ENCODE measurements at places on chromosomes 2 and 18.

DNA sequence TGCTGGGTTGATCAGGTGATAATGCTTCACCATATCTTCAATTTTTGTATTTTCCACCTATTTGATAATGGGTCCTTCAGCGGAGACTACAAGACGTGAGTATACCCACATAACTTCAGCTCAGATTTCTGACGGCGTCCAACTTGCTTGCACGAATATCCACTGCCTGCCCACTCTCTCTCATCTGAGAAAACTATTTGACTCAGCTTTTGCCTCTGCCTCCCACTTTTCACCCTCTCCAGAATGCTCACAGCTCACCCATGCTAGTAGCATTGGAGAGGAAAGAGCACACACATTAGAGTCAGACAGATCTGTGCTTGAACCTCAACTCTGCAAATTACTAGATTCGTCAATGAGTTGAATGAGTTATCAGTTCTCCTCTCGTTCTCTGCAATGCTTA lies 166.8 kb downstream of the BCL2 start:
- DNase-seq, result no peak

- DNase-seq, result no peak
These were observed 40.7 kb downstream of the TCF7L1 start for GRCh38 chr2:85173909-85174308.

DNA sequence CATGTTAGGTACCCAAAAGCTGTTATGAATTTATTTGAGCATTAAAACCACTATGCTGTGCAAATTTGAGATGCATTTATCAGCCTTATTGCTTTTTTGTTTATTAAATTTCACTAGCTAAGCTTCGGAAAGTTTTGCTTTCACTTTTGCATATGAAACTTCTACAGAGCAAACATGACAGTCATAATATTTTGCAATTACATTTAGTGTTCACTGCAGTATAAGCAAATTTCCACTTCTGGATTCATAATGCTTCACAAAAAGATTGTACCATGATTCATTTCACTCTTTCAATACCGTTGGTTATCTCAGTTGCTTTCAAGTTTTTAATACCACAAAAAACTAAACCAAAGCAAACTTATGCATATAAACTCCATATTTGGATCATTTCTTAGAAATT lies 228.7 kb upstream of the SLC8A1 start:
- DNase-seq, result no peak

GRCh38 chr2:219308142-219309101 lies 779 bp downstream of the PTPRN start:
- DNase-seq, result peak; percentile 28

GRCh38 chr2:23528171-23528570 lies 143.2 kb downstream of the KLHL29 start:
- no peak for DNase-seq

- no peak for DNase-seq
These were observed 86.9 kb upstream of the GPC1 start for GRCh38 chr2:240348522-240348921.

GRCh38 chr18:42675810-42676209 lies 439.7 kb downstream of the RIT2 start:
- no peak for DNase-seq

DNA sequence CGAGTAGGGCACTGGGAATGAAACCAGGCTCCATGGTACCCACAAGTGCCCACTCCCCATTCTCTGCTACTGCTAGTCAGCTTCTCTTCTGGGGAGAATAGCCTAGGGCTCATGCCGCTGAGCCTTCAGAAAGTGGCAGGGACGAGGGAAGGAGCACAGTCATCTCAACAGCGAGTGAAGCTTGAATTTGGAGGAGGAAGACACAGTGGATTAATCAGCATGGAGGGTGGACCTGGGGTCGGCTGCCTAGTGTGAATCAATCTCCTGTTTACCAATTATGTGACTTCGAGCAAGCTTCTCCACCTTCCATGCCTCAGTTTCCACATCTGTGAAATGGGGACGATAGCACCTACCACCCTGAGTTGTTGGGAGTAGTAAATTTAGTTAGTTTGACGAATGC lies 157.0 kb downstream of the SEPTIN10 start:
- DNase-seq, result no peak

- DNase-seq, result no peak
These were observed 77.9 kb upstream of the CD226 start for GRCh38 chr18:70025580-70025979.

GRCh38 chr2:151973013-151973900 lies 125.6 kb downstream of the CACNB4 start:
- no peak for DNase-seq

DNA sequence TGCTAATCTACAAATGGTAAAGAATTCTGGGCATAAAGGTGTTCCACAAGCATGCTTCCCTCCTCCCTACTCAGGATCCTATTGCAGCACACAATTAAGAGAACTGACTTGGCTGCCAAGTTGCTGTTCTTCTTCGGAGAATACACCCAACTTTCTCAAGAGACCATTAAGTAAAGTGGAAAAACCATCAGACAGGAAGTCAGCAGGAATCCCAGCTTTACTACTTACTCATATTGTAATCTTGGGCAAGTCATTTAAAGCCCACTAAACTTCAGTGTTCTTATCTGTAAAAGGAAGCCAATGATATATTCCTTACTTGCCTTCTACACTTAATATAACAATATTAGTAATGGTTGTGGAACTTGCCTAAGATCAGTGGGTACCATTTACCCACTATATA lies 37.8 kb downstream of the PSTPIP2 start:
- no peak for DNase-seq

- no peak for DNase-seq
These were observed 379.7 kb downstream of the PTPRM start for GRCh38 chr18:7946734-7947377.

DNA sequence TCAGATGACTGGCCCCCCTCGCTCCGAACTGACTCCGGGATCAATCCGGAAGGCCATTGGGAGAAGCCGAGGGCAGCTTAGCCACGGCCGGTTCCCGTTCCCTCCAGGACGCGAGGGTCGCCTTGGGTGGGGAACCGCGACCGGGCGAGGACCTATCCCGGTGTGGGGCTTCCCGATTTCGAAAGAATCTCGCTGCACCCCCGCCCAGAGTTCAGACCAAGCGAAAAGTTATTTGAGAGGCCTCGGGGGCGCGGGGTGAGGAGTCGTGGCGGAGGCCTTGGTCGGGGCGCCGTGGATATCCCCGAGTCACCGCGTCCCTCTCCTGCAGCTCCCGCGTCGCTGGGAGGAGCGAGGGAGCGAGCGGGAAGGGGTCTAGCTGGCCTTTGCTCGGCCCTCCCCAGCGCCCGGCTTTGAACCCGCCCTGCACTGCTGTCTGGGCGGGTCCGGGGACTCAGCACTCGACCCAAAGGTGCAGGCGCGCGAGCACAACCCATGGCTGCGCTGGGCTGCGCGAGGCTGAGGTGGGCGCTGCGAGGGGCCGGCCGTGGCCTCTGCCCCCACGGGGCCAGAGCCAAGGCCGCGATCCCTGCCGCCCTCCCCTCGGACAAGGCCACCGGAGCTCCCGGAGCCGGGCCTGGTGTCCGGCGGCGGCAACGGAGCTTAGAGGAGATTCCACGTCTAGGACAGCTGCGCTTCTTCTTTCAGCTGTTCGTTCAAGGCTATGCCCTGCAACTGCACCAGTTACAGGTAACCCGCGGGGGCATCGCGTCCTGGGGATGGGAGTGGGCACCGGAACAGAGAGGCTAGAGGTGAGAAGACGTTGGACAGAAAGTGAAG lies at the start of gene CYP27A1:
TSS of gene CYP27A1 (plus strand) at position 457 of the 837 bp plus-strand sequence. CDS start at position 493, 36 bp downstream.
- DNase-seq, result no peak

DNA sequence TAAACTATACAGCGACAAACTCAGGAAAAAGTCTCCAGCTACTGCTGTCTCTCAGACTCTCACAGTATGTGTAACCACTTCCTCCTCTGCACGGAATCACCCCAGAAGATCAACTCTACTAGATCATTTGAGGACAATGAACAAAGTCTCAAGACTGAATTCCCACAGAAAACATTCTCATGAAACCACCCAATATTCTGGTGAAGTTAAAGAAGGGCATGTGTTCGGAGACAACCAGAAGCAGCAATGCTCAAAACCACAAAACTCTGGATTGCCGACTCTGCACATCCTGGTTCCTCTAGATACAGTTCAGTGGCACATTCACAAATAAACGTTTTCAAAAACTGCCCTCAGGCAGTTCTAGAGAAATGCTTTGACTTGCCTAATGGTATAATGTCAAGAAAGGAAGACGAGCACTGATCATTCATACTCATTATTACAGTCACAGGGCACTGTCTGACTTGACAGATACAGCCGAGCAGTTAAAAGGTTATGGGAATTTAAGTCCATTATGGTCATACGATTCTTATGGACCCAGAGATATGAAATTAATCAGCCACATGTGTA lies 91.9 kb upstream of the STK17B start:
- no peak for DNase-seq

DNA sequence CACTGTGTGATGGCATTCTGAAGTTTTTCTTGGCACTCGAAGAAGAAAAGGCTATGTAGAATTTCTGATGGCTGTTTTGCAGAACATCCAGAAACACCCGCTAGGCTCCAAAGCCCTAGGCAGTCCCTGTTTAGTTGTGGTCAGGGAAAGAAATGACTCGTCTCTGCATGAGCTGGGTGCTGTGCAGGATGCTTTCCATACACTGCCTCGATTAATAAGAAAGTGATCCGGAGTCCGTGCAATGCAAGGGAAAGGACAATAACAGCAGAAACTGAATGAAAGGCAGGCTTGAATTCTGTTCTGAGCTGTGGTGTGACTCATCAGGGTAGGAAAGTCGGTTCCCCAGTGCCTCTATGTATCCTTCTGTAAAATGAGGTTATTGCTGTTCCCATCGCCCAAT lies 18.7 kb downstream of the MAPRE3 start:
- DNase-seq, result no peak

GRCh38 chr2:164920430-164920829 lies 34.9 kb downstream of the SLC38A11 start:
- no peak for DNase-seq

- no peak for DNase-seq
These were observed 394.8 kb downstream of the PID1 start for GRCh38 chr2:228876276-228876675.

- no peak for DNase-seq
These were observed 70.5 kb upstream of the TFCP2L1 start for GRCh38 chr2:121355488-121355887.

DNA sequence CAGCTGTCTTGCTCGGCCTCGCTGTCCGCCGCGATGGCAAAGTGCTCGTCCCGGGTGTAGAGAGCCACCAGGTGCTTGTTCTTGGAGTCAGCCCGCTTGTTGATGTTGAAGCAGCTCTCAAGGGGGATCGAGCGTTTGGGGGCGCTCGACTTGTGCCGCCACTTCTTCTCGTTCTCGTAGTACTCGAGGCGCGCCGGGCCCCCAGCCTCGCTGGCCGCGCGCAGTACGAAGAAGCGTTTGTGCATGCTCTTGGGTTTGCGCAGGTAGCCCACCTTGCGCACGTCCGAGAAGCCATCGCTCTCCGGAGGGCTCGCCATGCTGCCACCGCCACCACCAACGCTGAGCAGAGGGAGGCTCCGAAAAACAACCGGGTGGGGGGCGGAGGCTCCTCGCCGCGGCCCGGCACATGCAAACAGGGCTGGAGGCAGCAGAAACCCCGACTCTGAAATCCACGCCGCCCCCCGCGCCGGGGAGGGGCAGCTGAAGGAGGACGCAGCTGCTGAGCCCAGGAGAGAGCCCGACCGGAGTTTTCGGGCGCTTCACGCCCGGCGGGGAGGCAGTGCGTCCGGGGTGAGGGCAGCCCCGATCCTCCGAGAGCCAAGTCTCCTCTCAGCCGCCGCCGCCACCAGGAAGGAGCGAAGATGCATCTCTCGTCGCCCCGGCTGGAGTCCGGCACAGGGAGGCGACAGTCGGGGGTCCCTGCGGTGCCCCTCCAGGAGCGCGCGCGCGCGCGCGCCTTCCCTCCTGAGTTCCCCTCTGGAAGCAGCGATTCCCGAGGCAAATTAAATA lies 1.0 kb downstream of the IRS1 start:
- DNase-seq, result no peak

GRCh38 chr2:204061241-204061640 lies 124.7 kb downstream of the ICOS start:
- DNase-seq, result no peak

GRCh38 chr2:100350661-100351185 lies 28.4 kb upstream of the LONRF2 start:
- DNase-seq, result no peak

GRCh38 chr2:80437959-80438358 lies 133.4 kb upstream of the LRRTM1 start:
- DNase-seq, result no peak

DNA sequence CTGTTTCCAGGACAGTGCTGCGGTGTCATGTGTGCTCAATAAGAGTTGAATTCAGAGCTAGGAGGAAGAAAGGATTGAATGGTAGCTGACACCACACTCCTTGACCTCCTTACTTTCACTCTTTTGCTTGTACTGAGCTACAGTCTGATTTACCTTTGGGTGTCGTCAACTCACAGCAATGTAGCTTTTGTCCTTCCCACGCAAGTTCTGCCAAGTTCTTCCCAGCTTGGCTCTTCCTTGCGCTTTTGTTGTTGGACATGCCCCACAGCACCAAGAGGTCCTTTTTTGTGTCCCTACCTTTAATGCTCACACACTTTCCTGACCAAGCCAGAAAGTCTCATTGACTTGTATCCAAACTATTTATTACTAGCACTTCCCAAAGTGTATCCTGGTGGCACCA lies 38.3 kb upstream of the ITGB6 start:
- no peak for DNase-seq

DNA sequence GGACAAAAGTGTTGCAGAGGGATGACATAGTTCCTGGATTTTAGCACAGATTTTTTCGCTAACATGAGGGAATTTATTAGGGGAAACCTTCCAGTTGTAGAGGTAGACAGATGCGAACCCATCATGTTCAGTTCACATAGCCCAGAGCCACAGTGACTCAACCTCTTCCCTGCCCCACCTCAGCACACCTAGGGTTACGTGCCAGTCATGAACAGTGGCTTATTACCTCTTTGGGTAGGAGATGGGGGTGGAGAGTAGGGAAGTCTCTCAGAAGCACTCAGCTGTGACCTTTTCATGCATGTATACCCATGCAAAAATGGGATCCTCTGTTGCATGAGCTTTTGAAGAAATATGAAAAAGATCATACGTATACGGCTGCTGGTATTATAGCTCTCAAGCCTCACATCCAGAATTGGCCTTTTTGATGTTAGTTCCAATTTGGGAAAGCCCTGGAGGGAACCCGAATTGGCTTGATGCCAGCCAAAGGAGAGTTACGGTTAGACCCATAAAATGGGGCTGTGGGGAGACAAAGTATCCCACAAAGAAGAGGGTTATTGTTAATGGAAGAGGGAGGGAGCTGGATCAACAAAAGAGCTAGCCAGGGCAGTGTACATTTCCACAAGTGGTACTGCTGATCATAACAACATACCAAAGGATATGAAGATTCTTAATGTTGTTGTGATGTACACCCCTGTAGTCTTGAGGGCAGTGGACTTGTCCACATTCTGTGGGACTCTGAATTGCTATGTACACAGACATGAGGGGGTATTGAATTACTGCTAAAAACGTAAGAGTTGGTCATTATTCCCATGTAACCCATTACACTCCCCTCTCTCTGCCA lies 4.9 kb downstream of the TANC1 start:
- DNase-seq, result no peak

- no peak for DNase-seq
These were observed 11.2 kb downstream of the ATP6V1B1 start for GRCh38 chr2:70946832-70947442.

DNA sequence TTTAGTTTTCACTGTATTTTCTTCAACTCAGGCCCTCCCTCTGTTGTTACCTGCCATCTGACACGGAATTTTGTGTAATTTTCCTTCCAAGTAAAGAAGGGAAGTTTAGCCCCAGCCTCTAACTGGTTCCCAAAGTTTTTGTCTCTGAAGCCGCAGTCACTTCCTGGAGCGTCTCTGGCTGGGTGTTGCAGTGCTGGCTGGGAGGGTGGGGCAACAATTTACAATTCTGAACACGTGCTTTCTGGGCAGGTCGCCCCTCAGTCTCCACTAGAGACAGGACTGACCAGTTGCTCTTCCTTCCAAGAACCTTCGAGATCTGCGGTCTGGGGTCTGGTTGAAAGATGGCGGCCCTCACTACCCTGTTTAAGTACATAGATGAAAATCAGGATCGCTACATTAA lies 3.5 kb downstream of the CNDP2 start:
- DNase-seq, result no peak
